ENCODE measurements at places on chromosomes 7 and 10. TPM values are rescaled to one million over a fixed set of nuclear protein-coding genes. Genes with fewer than 3 reads are reported as not detected.

GRCh38 chr10:97254694-97255093 lies 37.7 kb downstream of the ARHGAP19 start:
- no peak for DNase-seq

ZNF736 gene
- 24.6 TPM for total RNA-seq

IDI2 gene
- not detected for total RNA-seq

DNA sequence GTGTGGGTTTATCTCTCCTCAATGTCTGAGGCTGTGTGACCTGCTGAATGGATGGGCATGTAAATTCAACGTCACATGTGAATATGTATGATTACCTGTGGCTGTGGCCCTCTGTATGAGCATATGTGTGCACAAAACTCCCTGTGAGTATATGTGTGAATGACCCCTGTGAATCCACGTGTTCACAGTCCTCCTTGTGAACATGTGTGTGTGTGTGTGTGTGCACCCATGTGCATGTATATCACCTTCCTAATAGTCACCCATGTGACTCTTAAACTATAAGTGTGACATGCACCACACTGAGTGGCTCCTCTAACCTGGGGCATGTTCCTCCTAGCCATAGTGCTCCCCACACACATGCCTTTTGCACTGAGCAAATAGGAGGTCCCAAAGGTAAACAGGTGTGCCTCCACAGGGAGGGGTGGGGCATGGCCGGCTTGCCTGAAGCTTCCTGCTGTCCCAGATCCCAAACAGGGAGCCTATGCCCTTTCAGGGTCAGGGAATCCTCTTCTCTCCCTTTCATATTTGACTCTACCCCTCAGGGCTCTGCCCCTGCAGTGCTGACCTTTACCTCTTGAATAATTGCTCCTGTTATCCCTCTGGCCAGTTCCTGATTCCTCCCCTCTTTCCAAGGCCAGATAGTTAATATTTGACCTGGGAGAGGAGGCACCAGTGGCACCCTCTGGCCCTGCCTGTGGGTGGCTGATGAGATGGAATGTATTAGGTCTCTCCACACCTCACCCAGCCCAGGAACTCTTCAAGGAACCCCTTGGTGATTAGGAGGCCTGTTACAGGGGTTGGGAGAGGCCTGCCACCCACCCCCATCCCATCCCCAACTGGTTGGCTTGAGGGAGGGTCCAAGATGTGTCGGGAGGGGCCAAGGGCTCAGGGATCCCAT lies 1.9 kb downstream of the SEMA4G start:
- no peak for DNase-seq

CNPY1 gene
- not detected for total RNA-seq

GRCh38 chr7:104895522-104896236 lies 118.3 kb upstream of the KMT2E start:
- no peak for DNase-seq

GRCh38 chr10:102998399-102998907 lies 80.4 kb downstream of the CNNM2 start:
- no peak for DNase-seq

GRCh38 chr10:76641215-76641614 lies 996.4 kb downstream of the KCNMA1 start:
- no peak for DNase-seq

- DNase-seq = no peak
These were observed 180.2 kb downstream of the PRKCQ start for GRCh38 chr10:6399879-6400278.

GRCh38 chr10:86103391-86104101 lies 263.0 kb downstream of the GRID1 start:
- DNase-seq = no peak

GRCh38 chr7:114047889-114048288 lies 129.1 kb upstream of the PPP1R3A start:
- no peak for DNase-seq

DNA sequence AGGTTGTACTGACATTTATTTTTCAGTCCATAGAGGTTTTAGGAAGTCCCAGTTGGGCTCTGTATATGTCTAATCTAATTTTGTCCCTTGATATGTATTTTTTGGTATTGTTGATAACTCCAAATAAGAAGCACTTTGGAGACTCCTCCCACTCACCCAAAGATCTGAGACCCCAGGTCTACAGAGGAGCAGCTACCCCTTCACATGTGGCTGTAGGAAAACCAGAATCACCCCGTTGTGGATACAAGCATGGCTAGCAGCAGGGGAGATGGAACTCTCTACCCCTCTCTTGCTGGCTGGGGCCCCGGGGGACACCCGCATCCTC lies 9.4 kb downstream of the HHEX start:
- no peak for DNase-seq

DNA sequence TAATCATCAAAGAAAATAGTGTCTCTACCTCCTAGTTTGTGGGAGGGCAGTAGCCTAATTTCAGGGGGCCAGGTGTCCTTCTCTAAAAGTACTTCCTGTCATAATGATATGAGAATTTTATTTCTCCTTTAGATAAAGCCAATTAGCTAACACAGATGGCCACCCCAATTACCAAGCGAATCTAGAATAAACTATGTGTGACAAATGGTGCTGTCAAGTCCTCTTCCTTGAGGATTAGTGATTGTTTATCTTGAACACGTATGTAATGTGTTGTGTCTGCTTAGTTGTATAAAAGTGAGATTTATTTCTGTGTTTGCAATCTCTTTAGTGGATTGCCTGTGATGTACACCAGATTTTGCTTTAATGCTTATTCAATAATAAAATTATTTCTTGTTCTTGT lies 1120.0 kb downstream of the SORCS1 start:
- no peak for DNase-seq

VSIR gene
- total RNA-seq = 41.4 TPM

DNA sequence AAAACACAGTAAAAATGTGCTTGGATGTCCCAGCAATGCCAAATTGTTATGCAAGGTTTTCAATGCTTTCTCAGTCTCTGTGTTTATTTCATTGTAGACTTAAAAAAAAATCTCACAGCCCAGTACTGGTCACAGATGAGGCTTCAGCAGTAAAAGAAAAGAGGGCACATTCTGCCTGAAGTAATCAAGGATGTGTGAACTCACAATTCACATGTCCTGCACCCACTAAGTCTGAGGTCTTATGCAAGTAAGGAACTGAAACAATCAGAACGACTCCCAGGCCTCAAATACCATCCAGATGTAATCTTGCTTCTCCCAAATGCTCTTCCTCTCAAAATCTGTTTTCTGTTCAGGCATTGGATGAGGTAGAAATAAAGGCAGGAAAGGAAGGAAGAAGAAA lies 33.7 kb downstream of the ADRB1 start:
- no peak for DNase-seq

DNA sequence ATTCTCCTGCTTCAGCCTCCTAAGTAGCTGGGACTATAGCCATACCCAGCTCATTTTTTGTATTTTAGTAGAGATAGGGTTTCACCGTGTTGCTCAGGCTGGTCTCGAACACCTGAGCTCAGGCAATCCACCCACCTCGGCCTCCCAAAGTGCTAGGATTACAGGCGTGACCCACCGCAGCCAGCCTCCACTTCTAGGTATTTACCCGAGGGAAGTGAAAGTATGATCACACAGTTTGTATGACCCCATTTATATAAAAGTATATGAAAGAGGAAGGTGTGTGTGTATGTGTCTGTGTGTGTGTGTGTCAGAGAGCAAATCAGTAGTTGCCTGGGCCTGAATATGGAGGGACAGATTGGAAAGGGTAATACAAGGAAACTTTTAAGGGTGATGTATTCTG lies 2.0 kb upstream of the PURB start:
- DNase-seq = no peak

- DNase-seq = no peak
These were observed 99.9 kb upstream of the IL6 start for GRCh38 chr7:22627136-22627535.

TEX47 gene
- not detected for total RNA-seq

DNA sequence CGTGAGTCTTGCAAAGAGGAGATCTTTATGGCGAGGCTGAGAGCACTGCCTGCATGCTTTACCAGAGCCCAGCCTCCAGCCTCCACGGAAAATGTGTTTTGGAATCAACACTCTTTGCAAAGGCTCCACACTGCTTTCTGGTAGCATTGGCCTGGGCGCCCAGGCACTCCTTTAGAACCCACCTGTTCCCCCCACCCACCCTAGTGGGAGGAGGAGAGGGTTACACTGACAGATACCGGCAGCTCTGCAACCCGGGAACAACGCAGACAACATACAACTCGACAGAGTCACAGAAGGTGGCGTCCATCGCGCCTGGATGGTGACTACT lies 5.5 kb upstream of the MNX1 start:
- DNase-seq = no peak

- no peak for DNase-seq
These were observed 64.2 kb downstream of the MYOF start for GRCh38 chr10:93417921-93418320.

GRCh38 chr10:13718820-13719219 lies 132.1 kb downstream of the PRPF18 start:
- DNase-seq = no peak

GPNMB gene
- total RNA-seq = 1.8 TPM

GRCh38 chr10:110843031-110843430 lies 28.7 kb upstream of the PDCD4 start:
- DNase-seq = peak; percentile 63

- DNase-seq = no peak
These were observed 23.3 kb downstream of the FZD1 start for GRCh38 chr7:91287371-91288084.

- no peak for DNase-seq
These were observed 565 bp upstream of the INA start for GRCh38 chr10:103276251-103276895.

DNA sequence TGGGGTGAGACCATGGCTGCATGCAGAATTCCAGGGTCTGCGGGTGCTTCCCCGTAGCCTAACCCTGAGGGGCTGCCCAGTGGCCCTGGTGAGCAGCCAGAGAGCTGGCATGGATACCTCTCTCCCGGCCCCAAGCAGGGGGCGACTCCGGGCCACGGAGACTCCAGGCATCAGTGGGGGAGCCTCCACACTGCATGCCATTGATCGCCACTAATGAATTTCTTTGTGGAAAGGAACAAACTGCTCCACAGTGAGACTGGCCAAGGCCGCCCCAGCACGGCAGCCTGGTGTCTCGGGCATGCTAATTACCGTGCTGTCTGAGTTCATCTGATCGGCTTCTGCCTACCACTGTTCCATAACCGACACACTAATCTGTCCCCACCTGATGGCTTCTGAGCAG lies 184.4 kb downstream of the GRID1 start:
- no peak for DNase-seq

OR6B1 gene
- total RNA-seq = not detected

DNA sequence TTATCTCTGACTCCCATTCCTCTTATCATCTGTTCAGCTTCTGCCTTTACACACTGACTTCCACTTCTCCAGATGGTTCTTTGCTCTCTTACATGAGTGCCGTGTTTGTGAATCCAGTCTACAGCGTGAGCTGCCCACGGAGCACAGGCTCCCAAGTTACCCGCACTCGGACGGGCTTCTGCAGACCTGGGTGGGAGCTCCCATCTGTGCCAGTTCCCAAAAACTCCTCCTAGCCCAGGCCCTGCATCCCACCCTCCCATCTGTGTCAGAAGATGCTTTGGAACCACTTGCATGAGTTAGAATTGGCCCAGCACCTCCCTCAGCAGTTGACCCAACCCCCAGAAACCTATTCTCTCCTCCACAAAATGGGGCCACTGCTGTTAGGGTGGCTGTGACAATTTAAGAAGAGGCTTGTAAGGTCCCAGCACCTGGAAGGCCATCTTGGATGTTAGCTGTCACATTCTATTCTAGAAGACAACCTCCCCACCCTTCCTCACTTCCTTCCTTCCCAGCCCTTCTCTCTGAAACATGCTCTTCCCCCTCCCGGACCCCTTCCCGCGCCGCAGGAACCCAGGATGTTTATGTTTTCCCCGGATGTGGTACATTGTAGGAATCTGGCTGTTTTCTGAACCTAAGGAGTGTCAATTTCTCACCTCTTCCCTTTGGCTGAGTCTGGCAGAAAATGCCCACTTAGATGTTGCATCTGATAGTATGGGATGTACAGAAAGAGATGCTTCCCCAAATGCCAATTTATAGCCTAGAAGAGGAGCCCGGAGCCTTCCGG lies 79.2 kb downstream of the CCDC3 start:
- no peak for DNase-seq

DNA sequence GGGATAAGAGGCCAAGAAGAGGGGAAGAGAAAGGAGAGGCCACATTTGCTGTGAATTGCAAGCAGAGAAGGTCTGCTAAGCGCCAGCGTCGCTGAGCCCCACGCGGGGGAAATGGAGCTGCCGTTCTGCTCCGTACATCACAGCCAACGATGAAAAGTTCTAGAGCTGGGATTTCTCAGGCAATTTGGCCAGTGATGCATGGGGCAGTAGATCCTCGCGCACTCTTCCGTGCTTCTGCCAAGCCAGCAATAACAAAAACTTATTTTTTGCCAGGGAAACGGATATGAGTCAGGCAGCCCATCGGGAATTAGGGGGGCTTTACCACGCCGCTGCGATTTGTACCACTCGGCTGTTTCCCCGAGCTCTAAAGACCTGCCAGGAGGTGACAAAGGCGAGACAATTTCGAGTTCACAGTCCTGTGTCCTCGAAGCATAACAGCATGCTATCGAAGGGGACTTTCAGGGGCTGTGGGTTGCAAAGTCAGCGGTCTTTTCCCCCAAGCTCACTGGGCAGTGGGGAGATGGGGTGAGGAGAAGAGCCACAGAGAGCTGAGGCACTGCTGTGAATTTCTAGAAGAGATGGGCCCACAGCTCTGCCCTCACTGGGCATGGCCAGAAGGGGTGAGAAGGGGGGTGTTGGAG lies 30.0 kb upstream of the SLF2 start:
- DNase-seq = no peak

- DNase-seq = no peak
These were observed 305.4 kb downstream of the WDR37 start for GRCh38 chr10:1361411-1362105.

CALCR gene
- not detected for total RNA-seq

DNA sequence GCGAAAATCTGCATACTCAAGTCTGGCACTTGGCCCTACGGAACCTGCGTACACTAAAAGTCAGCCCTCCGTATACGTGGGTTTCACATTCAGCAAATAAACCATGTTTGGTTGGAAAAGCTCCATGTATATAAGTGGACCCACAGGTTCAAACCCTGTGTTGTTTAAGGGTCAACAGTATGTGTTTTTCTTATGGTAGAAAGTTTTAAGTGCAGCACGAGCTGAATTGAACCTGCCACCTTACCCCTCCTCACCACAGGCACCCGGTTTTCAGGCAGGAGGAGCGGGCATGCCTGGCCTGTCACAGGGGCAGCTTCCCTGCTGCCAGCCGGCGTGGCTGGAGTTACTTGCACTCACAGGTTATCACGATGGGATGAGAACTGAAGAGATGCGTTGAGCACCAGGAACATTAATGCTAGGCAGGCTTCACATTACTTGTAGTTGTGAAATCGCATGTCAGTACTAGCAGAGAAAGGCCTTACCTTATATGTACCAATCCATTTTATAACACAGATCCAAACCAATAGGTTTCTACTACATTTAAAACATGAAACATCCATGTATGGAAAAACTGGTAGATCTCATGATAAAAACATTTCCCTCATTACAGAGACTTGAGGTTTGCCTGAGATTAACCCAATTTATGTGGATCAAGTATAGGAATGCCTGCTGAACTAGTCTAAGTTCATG lies 12.9 kb downstream of the INSIG1 start:
- no peak for DNase-seq

- DNase-seq = no peak
These were observed 121.6 kb downstream of the CREB5 start for GRCh38 chr7:28533731-28534531.

GRCh38 chr7:47885309-47885986 lies 62.8 kb downstream of the PKD1L1 start:
- DNase-seq = no peak

Measured in activated naive CD8-positive, alpha-beta T cell treated with anti-CD3 and anti-CD28 coated beads for 36 hours (primary cell).